Fibroblast of gingiva (primary cell): ENCODE measurements at places on chromosomes 1 and 21.
A peak's percentile ranks its signal among the peaks of the same experiment; 100 is the strongest.

DNA sequence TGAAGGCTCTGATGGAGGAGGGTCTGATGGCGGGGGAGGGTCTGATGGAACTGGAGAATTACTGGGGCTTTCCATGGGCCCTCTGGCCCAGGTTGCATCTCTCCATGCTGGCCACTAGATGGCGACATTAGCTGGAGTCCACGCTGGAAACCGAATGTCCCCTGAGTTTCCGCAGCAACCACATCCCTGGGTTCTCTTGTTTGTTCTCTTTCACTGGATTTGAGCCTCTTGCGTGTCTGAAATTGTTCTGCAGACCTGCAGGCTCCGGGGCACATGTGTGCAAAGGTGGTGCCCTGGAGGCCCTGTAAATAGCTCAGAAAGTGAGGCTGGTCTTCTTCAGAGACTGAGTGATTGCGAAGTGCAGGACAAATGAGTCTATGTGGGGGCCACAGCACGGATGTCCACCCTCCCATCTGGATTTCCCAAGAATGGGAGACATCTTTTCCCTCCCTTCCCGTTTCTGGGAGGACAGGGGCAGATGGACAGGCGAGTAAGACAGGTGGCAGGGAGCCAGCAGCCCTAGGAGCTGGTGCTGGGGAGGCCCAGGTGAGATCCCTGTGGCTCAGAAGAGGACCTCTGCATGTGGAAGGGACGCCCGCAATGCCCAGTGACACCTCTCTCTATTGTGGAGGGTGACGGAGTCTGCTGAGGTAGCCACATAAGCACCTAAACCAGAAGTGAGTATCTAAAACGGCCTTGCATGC is 73.2 kb upstream of the ABCG1 start:
- peak; percentile 48 for DNase-seq

DNA sequence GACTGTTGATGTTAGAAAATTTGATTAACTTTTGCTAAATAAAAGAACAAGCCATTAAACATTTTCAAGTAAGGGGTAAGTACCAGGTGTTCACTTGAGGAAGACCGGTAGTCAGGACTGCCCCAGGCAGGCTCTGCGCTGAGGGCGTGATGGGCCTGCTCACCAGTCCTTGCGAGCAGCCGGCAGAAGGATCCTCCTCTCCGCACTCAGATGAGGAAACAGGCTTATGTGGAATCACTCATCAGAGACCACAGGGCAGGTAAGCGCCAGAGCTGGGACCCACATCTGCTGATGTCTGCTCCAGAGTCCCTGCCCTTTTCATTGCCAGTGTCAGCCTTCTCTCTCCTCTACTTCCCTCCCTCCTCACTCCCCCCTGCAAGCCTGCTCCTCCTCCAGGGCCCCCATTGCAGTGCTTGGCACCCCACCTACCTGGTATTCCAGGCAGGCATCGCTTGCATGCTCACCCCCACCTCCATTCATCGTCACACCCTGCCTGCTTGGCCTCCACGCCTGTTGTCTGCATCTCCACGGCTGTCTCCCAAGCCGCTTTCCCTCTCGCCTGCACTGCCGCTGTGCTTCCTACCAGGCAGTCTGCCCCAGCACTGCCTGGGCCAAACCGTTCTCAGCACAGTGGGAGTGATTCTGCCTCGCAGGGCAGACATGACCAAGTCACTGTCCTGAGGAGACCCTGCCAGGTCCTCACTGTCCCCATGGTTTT is 24.7 kb upstream of the KDM4A start:
- no peak for DNase-seq

DNA sequence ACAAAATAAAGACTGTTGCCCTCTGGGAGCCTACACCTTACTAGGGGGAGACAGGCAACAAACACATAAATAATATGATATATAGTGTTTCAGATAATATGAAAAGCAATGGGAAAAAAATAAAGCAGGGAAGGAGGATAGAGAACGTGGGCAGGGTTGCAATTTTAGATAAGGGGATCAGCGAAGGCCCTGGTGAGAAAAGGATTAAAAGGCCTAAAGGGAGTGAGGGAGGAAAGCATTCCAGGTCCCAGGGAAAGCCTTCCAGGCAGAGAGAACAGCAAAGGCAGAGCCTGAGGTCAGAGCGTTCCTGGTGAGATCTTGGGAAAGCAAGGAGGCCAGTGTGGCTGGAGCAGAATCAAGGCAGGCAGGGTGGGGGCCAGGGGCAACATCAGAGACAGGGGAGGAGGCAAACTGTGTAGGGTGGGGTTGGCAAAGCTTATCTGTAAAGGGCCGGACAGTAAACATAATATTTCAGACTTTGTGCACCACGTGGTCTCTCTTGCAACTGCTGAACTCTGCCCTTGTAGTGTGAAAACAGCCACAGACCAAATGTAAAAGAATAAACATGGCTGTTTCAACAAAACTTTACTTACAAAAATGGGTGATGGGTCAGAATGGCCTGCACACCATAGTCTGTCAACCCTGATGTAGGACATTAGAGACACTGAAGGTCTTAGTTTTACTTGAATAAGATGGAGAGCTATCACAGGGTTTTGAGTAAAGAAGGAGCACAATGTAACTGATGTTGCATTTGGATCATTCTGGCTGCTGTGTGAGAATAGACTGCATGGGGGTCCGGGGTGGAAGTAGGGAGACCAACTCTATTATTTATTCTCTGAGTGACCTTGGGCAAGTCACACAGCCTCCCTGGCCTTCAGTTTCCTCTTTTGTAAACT is 13.3 kb upstream of the CPT2 start:
- DNase-seq: no peak

DNA sequence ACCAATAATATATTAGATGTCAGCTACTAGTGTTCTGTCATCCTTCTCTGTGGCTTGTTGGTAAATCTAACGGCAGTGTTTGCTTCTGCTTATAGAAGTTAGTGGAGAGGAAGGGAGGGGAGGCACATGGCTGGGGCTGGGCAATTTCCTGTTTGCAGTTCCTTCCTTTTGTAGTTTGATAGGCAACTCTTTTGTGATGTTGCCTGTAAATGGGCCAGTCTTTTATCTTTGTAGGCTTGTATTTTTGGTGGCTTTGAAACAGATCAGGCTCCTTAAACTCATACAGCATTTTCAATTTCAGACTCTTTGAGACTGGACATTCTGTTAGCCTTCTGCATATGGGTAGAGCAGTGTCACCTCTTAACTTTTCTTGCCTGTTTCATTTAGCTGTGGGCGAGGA is 48.1 kb downstream of the CDC14A start:
- DNase-seq: no peak

DNA sequence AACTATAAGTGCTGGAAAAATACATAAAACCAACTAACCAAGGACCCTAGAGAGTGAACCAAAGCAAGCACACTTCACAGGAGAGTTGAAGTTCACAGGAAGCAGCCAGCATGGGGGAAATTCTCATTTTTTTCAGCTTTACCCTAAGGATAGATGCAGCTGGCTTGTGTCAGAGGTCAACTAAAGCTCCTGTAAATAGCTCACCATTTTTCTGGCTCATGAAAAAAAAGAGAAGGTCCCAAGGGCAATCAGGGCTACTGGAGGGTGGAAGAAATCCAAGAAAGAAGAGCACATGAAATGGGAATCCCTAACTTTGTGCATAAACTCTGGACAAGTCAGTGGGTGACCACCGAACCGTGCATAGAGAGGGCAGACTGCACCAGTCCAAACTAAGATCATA is 58.3 kb downstream of the KCNJ15 start:
- no peak for DNase-seq
